ENCODE measurements at places on chromosomes 7 and 10.

DNA sequence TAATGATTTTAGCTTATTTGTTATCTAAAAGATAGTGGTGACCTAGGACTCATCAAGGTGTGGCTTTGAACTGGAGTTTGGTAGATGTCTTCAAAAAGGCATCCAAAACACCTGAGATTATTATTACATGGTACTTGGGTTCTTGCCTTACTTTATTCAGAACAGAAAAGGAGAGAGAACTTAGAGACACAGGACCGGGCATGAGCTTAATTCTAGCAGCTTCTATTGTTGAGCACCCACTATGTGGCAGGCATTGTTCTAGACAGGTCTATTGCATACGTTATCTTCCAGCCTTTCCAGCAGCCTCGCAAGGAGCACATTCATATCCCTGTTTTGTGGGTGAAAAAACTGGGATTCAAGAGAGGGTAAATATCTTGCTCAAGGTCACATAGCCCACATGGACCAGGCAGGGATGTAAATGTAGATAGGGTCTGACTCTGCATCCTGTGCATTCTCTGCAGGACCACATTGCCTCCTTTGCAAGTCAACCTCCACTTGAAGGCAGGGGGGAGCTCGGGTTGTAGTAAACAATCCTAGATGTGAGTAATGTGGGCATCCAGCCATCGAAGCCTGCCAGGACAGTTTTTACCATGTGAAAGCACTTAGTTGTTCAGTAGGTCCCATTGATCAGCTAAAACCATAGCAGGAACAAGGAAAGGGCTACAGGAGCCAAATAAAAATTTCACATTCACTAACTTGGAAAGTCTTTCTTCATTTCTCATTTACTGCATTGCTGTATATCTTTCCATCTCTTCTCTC lies 551.4 kb downstream of the LRMDA start:
- DNase-seq = no peak

DNA sequence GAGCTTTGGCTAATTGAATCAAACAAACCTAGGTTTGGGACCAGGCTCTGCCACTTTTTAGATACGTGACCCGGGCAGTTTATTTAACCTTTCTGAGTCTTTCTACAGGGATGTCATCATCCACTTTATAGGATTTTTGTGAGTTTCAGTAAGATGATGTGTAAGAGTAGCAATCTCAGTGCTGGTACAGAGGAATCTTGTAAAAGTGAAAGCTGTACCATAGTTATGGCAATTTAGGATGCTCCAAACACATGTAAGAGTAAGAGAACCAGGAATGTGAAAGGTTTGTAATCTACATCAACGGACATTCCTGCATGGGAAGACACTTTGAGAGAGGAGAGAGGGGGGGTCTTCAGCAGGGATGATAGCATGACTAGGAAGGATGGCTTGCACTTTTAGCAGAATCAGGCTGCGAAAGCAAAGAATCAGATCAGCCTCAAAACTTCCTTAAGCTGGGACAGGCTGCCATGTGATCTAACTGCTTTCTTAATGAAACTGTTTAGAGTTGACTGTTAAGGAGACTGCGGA lies 968 bp downstream of the NOLC1 start:
- no peak for DNase-seq

DNA sequence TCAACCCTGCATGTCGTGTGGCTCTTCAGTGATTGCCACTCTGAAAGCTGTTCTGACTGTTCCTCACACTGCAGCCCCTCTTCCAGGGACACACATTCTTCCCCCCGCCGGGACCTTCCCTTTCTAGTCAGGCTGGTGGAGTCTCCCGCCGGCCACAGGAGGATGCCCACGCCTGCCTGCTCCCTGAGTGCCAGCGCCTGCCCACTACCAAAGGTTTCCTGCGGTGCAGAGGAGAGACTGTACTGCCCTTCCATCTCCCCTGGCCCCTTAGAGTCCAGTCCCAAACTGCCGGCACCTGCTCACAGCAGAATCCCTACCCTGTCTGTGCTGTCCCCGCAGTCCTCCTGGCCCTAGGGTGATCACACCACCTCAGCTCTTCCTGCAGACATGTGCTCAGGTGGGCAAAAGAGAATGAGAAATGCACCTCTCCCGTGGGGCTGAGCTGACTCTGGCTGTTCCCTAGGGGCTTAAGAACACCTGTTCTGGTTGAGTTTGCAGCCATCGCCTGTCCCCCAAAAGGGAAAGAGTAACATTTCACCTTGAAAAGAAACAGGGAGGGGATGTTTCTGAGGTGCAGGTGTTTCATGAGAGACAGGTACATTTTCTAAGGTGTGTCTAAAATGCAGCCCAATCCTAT lies 1.4 kb downstream of the PODXL start:
- no peak for DNase-seq

DNA sequence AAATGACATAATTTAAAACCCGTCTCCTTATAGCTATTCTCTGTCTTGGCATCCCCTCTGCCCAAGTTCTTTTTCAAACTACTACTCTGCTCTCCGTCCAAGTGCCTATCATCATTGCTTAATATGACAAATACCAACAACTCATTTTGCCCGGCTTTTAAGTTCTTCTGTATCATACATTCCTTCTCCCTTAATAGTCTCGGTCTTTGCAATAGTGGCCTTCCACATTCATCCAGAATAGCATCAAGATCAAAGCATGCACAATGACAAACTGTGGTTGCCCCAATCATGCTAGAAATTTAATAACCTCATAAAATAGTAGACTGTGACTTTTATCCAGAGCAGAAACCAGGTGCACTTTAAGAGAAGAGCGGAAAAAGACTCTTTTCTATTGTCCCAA lies 198.9 kb downstream of the ETV1 start:
- DNase-seq = no peak

DNA sequence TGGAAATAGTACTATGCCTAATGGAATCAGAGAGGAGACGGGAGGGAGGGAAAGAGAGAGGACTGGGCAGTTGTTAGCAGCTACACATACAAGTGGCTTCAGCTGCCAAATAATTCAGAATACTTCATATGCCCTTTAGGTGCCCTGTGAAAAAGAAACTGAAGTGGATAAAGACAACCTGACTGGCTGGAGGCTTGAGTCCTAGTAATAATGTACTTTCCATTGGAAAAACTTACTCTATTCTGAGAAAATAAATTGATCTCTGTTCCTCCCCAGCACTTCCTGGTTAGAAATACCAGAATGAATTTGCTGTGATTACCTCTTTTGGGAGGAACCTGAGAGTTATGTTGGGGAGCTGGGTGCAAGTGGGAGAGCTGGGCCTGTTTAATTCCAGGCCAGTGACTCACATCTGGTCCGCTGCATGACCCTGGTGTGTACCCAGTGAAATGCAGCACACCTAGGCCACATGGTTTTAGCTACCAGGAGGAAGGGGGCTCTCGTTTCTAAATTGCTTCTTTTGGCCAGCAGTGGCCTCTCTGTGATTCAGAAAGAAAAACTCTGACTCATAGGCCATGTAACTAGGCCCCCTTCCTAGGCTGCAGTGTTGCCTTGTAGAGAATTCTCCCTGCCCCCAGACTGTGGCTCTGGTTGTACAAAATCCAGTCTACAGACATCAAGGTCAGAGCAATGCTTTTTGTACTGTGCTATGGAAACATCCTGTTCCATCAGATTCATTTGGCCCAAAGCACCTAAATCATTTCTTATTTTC lies 6.5 kb downstream of the AGFG2 start:
- DNase-seq = no peak

DNA sequence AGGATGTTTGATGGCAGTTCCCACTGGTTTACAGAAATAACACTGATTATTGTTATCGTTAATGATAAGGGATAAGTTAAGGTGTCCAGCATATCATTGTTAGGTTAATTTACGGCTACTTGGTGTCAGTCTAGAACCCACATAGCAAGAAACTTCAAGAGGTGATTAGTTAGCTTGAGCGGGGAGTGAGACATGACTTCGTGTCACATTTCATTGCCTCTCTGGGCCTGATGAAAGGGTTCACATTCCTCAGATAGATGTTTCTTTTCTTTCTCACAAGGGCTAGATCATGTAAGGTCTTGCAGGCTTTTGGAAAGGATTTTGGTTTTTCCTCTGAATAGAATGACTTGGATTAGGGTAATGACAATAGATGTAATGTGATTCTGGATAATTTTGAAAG lies 26.7 kb downstream of the WAC start:
- no peak for DNase-seq

All from activated CD4-positive, alpha-beta T cell treated with anti-CD3 and anti-CD28 coated beads for 1 hour (primary cell).